ENCODE measurements at places on chromosomes 1 and 21.

DNA sequence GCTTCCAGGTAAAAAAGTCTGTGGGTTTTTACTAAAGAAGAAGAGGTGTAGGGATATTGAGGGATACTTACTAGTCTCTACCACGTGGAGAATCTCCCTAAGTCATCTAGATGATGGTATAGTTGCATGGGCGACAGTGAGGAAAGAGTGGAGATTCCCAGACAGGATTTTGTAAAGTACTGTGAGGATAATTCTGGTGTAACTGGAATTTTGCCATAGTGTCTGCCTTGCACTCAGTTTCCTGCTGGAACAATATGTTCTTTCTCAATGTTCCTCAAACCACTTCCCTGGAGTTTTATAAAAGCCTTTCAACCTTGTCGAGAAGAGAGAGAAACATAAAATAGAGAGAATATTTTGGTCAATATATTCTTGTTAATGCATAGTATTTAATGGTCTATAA lies 95.1 kb upstream of the WLS start:
- DNase-seq: no peak

DNA sequence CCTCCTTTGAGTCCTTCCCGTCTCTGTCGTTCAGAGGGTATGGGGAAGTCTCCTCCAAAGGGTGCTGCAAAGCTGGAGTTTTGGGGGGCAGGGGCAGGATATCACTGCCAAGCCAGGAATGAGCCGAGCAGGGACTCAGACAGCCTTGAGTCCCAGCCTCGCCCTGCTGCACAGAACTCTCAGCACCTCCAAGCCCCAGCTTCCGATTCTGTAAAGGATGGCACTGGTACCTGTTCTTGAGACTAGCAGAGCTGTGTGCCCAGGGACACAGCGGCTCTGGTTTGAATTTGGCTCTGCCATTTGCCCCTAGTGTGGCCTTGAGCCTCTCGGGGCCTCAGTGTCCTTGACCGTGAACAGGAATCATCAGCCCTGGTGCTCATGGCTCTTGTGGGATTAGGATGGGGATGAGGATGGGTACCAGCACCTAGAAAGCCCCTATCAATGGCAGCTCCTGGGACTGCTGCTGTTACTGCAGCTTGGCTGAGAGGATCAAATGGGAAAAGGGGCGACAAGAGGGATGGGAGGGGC lies 1.5 kb upstream of the FBLIM1 start:
- DNase-seq: no peak

DNA sequence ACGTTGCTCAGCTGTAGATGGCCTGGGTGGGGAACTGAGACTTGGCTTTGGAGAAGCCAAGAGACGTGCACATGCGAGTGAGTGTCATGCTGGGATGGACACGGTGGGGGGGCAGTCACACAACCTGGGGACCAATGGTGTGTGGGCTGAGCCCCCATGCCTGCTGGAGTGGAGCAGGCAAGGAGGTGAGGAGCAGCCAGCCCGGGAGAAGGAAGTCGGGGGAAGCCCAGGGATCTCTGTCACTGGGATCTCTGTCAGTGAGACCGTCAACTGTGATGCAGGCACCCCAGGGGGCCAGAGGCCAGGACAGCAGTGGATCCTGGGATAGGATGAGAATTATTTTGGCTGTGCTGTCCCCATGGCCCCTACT lies 11.0 kb upstream of the ZNF669 start:
- no peak for DNase-seq

DNA sequence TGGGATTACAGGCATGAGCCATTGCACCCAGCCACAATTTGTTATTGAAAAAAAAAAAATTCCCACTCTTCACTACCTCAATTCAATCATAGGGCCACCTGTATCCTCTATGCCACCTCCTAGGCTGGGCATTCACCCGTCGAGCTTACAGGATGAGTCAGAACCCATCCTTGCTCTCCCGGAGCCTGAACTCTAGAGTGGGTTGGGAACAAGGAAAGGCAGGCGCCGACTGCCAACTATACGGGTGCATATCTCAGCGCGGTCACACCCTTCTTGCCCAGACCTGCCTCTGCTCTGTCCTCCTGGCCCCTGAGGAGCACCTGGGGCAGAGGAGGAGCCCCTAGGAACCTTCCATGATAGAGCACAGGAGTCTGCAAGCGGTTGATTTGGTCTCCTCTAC lies 21.4 kb upstream of the LBR start:
- no peak for DNase-seq

DNA sequence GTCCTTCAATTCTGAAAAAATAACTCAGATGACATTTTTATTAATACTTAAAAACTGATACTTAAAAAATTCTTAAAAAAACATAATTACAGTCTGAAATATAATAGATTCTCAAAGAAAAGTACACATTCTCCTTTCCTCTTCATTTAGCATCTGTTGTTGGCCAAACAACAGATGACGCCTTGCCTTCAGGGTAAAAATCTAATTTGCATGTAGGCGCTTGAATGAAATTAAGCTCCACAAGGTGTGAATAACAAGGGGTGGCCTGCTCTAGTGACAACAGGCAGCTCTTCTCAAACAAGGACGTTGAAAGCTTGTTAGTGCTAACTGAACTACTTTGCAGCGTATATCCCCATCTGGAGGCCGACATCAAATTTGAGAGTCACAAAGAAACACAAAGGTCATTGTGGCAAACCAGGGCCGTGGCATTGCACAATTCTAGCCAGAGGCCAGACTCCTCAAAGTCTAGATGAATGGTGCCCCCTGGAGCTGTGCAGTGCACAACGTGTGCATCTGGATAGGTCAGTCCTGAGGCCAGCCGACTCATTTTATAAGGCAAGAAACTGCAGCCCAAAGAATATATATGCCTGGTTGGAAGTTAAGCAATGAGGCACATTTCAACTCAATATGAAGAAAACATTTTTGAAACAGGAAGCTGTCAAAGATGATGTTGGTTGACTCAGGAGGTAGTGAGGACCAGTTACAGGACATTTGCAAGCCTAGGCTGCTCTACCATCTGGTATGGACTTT lies 459.2 kb upstream of the RUNX1 start:
- DNase-seq: peak; percentile 49

GRCh38 chr1:149896575-149896974 lies 2.8 kb upstream of the BOLA1 start:
- no peak for DNase-seq

DNA sequence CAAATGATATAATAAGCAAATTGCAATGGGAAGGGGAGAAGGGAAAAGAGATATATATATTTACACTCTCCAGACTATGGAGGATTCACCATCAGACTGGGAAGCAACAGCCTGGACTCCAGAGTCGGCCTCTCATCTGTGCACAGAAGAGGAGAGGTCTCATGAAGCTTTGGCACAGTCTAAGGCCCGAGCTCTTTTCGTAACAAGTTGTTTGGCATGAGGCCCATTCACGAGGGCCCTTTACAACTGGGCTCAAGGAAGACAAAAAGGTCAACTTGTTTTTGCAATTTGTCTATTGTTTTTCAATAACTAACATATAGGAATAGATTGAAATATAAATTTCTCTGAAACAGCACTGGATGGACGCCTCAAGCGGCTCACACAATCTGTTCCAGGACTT lies 66.7 kb upstream of the AJAP1 start:
- no peak for DNase-seq

DNA sequence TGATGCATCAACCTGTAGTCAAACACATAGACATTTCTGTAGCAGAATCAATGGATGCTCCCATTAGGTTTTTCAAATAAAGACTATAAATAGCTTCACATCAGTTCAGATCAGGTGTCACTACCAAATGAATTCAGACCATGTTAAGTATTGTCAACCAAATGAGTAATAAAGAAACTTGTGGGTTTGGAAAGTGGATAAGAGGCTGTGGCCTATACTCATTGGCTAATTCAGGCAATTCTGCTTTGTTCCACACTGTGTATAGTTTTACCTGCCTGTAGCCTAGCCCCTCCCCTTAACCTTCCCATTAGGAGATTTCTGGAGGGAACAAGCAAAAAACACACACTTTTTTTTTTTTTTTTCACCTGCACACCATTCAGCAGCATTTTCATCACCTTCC lies 321.2 kb downstream of the HLX start:
- no peak for DNase-seq

GRCh38 chr21:45253180-45253579 lies 34.5 kb downstream of the POFUT2 start:
- no peak for DNase-seq

GRCh38 chr1:3763351-3764125 lies 9.0 kb upstream of the SMIM1 start:
- DNase-seq: no peak

DNA sequence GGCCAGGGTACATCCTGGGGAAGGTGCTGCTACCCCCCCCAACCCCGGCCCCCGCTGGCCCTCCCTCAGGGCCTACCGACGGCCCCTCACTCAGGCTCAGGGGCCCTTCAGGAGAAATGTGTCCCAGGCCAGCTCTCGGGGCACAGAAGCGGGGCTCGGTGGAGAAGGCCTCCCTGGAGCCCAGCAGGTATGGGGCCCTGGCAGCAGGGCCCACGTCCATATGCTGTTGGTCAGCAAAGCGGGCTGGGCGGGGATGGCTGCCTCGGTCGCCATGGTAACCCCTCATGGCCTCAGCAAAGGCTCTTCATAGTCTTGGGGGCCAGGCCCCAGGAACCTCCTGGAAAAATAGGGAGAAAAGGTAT lies 24.4 kb downstream of the DLGAP3 start:
- DNase-seq: no peak

GRCh38 chr21:43953021-43953420 lies 59.1 kb upstream of the TRAPPC10 start:
- DNase-seq: no peak

DNA sequence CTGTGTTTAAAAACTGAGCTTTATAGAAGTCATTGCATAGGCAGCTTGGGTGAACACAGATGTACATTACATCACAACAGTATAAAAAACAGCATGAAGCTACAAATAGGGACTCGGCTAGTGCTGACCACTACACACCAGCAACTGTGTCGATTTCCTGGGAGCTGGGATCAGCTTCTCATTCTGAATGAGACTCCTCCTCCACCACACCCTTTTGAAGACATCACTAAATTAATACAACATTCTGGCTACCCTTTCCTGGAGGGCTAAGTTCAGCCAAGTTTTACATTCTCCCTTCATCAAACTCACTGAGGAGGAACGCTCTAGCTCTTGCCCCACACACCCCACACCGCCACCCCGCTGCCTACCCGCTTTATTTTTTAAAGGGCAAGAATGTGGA lies 102.7 kb downstream of the ERG start:
- DNase-seq: no peak

GRCh38 chr1:185719021-185719420 lies 15.2 kb upstream of the HMCN1 start:
- DNase-seq: no peak

DNA sequence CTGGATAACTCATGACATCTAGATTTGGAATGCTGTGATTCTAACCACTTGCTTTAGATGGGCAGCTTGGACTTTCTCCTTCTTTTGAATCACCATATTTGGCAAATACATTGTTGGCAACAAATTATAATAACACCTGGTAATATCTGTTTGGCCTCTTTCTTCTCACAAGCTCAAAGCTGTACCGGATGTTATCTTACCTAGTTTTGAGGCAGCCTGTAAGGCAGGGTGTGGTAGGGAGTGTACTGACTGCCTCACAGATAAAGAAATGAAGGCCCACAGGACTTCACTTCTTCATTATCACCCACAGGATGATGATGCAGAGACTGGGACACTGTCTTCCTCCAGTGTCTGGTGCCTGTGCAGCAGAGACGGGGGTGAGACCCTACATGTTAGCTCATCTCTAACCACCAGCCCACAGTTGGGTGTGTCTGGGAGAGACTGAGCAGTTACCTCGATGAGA lies 28.5 kb downstream of the TUFT1 start:
- no peak for DNase-seq

GRCh38 chr1:110890474-110891196 lies 17.7 kb downstream of the CD53 start:
- DNase-seq: no peak

DNA sequence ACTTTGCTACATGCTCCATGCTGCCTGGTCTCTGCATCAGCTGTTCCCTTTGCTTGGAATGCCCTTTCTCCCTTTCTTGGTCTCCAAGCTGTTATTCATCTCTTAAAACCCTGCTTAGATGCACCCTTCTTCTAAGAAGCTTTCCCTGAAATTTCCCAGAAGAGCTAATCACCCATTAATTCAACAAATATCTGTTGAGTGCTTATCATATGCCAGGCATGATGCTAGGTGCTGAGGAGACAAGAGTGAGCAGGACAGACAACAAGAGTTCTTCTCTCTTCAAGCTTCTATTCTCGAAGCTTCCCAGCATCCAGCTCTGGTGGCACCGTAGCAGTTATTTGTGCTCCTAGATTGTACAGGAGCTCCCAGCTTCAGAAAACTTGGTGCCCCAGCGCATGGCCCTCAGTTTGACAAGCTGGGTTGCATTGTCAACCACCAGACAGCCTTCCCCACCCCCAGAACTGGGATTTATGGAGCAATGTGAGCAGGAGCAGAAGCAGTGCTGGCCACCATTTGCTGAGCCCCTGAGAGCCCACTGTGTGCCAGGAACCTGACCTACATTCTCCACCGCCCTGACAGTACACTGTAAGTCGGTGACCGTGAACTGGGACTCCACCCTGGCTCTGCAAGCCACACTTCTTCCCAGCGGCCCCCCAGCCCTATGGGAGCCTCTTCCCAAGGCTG lies 68.0 kb upstream of the ACOT11 start:
- peak; percentile 26 for DNase-seq

- DNase-seq: no peak
Observed at GRCh38 chr1:62528015-62528414, 69.3 kb upstream of the ANGPTL3 start.
